Natural killer cell (primary cell): ENCODE measurements at places on chromosomes 3 and 15. TPM values are rescaled to one million over a fixed set of nuclear protein-coding genes. Genes with fewer than 3 reads are reported as not detected.

Gene DNAH1
- 74.2 TPM for total RNA-seq

Gene ADAMTSL3
- total RNA-seq, result 0.25 TPM

Gene FAM107A
- total RNA-seq, result not detected

Gene CACNA2D2
- total RNA-seq, result 43.8 TPM

Gene GPR176
- total RNA-seq, result 0.38 TPM

Gene HHATL
- total RNA-seq, result not detected

GRCh38 chr3:59783468-59783988, 733.7 kb upstream of the CFAP20DC start:
- DNase-seq, result peak; percentile 49

GRCh38 chr3:40620151-40620550, 95.4 kb downstream of the ZNF621 start:
- DNase-seq, result no peak

- DNase-seq, result no peak
Measured at GRCh38 chr3:170760174-170760526, 109.8 kb downstream of the RPL22L1 start.

- DNase-seq, result no peak
Measured at GRCh38 chr15:89781891-89782618, 5.9 kb downstream of the MESP2 start.

GRCh38 chr3:132417695-132418411, 551 bp downstream of the DNAJC13 start:
- DNase-seq, result no peak

- no peak for DNase-seq
Measured at GRCh38 chr3:78601249-78601648, 1166.5 kb downstream of the ROBO1 start.

- peak; percentile 44 for DNase-seq
Measured at GRCh38 chr3:36792342-36792741, 28.0 kb upstream of the DCLK3 start.

- no peak for DNase-seq
Measured at GRCh38 chr3:171101982-171102641, 75.6 kb upstream of the SLC2A2 start.

GRCh38 chr3:152636651-152637050, 198.3 kb upstream of the P2RY1 start:
- DNase-seq, result no peak

- no peak for DNase-seq
Measured at GRCh38 chr3:146227486-146227885, 23.4 kb downstream of the PLSCR4 start.

GRCh38 chr3:158735296-158736033, 3.2 kb upstream of the RARRES1 start:
- no peak for DNase-seq

DNA sequence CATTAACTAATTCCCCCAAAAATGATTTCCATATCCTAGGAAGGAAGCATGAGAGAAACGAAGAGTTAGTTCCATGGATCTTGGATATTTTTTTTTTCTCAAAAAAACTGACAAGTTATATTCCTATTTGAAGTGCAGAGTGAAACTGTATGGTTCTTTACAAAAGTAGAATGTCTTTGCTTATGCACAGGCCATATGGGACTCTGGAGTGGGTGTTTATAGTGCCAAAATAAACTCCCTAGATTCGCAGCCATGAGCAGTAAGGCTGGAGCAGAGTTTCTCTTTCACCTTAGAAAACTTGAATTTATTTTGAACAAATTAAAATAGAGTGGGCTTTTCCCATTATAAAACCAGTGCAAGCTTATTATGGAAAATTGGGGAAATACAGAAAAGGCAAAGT, 239.7 kb downstream of the PDCD6IP start:
- DNase-seq, result no peak

- DNase-seq, result no peak
Measured at GRCh38 chr15:88579322-88579721, 32.8 kb upstream of the DET1 start.

DNA sequence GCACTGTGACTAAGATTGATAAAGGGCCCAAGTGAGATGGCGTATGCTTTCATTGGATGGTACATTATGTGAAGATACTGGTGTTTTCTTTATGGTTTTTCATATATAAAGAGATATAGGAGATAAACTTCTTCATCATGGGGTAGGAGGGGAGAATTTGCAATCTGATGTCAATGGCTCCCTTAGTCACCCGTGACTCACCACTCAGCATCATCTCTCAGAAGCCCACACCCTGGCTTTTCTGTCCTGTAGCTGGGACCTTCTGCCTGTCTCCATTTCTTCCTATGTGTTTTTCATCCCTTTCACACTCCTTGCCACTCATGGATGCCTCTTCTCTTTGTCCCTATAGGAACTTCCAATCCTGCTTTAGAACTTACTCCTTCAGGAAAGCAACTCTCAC, 114.3 kb upstream of the SEMA6D start:
- DNase-seq, result no peak

- no peak for DNase-seq
Measured at GRCh38 chr3:23805210-23805632, 534 bp upstream of the UBE2E1 start.

DNA sequence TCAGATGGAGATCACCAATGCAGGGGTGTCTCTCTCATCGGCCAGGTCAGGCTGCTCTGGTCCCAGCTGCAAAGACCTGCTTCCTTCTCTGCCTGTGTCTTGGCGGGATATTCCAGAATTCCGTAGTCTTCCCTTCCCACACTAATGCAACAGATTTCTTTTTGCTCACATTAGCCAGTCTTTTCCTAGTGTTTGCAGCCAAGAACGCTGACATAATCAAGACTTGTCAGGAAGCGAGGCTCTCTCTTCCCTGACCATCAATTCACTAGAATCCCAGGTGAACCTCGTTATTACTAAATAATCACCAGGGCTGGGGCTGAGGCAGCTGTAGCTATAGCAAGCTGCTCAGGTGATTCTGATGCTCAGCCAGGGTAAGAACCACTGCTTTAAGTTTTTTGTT, 43.2 kb upstream of the ACKR4 start:
- no peak for DNase-seq

GRCh38 chr15:59292442-59293151, 80.1 kb downstream of the MYO1E start:
- no peak for DNase-seq

GRCh38 chr3:110021659-110022058, 684.3 kb upstream of the DPPA4 start:
- no peak for DNase-seq

DNA sequence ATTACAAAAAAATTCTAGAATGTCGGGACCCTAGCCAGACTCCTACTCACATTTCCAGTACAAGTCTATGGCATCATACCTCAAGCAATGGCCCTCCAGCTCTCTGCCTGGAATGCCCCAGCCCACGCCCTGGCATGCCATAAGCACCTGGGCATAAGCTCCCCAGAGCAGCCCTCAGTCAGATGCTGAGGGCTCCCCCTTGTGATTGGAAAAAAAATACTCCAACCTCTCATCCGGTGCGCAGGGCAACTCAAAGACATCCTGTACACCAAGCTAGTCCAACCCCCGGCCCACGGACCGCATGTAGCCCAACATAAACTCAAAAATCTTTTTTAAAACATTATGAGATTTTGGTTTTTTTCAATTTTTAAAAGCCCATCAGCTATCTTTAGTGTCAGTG, 115.4 kb downstream of the NEK10 start:
- DNase-seq, result peak; percentile 13
